AG09309 (cell line): ENCODE measurements at places on chromosomes 7 and 10.

DNA sequence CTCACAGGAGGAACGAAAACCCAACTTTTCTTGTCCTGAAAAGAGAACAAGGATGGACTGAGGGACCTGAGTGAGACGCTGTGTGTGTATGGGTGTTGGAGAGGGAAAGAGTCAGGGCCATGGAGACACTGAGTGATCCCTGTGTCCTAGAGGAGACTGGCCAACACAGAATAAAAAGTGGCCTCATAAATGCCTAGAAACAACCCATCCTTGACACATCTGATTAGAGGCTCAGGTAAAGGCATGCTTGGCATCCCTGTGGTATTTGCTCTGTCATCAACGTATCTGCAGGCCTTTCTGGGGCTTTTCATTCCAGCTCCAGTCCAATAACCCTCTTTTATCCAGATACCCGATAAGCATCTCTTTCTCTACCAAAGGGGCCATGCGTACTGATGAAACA lies 86.3 kb downstream of the FGFR2 start:
- DNase-seq: no peak

- no peak for DNase-seq
Measured at GRCh38 chr10:103894441-103894864, 23.5 kb downstream of the STN1 start.

GRCh38 chr10:110944792-110945396 lies 25.5 kb downstream of the SHOC2 start:
- peak; percentile 29 for DNase-seq

GRCh38 chr10:73113551-73113950 lies 3.3 kb downstream of the NUDT13 start:
- DNase-seq: no peak

DNA sequence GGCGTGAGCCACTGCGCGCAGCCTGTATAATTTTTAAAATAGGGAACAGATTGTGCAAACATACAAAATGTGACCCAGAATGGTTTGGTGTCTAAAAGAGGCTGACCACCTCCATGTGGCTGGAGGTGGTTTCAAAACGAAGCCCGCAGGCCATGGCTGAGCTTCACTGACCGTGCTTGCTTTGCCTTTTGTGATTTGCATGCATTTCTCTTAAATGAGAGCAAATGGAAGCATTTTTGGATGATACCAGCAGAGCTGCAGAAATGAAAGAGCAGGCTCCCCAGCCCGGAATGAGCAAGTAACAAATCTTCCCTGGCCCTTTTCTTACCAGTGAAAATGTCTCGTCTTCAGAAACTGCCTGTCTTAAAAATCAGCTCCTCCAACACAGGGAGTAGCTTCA lies 239.9 kb downstream of the CAMK1D start:
- no peak for DNase-seq

DNA sequence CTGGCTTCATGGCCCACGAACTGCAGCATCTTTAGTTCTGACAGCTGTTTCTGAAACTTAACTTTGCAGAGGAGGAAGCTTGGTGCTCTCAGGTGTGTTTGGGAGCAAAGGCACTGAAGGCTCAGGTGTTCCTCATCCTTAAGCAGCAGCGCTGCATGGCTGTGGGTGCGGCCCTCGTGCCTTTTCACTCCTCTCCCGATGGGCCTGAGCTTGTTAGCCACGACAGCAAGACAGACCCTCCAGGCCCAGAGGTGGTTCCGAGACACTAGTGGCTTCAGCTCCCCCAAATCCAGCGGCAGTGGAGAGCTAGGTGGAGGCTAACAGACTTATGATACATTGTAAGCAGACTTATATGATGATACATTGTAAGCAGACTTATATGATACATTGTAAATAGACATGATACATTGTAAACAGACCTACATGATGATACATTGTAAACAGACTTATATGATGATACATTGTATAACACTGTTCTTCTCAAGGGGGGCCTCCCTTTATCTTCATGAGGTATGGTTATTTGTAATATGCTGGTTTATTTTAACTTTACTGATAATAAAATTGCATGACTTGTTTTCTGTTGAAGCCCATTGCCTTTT lies 14.1 kb downstream of the PFKP start:
- no peak for DNase-seq

DNA sequence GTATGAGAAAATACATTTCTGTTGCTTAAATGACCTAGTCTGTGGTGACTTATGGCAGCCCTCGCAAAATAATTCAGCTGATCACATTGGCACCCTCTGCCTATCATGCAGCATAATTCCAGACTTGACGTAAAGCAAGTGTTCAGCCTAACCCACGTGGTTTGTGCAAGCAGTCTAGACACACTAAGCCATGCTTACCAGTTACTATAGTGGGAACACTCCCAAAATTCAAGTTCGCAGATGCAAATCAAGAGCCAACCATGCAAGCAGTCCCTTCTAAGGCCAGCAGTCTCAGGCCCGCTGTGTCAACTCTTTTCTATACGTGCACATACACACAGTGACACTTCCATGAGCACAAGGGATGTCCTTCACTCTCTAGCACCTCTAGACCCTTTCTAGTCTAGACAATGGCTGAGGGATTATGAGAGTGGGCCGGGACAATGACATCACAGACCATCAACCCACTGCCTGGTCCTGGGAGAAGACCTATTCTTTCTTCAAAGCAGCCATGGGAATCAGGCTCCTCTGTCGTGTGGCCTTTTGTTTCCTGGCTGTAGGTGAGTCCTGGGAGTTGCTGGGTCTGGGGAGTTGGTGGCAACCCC lies 29.0 kb upstream of the PRSS1 start:
- no peak for DNase-seq

GRCh38 chr7:12814107-12814506 lies 126.7 kb downstream of the ARL4A start:
- no peak for DNase-seq

- DNase-seq: no peak
Measured at GRCh38 chr7:55792048-55792447, 70.5 kb downstream of the SEPTIN14 start.

GRCh38 chr10:93079663-93080349 lies 6.1 kb downstream of the CYP26A1 start:
- DNase-seq: no peak

DNA sequence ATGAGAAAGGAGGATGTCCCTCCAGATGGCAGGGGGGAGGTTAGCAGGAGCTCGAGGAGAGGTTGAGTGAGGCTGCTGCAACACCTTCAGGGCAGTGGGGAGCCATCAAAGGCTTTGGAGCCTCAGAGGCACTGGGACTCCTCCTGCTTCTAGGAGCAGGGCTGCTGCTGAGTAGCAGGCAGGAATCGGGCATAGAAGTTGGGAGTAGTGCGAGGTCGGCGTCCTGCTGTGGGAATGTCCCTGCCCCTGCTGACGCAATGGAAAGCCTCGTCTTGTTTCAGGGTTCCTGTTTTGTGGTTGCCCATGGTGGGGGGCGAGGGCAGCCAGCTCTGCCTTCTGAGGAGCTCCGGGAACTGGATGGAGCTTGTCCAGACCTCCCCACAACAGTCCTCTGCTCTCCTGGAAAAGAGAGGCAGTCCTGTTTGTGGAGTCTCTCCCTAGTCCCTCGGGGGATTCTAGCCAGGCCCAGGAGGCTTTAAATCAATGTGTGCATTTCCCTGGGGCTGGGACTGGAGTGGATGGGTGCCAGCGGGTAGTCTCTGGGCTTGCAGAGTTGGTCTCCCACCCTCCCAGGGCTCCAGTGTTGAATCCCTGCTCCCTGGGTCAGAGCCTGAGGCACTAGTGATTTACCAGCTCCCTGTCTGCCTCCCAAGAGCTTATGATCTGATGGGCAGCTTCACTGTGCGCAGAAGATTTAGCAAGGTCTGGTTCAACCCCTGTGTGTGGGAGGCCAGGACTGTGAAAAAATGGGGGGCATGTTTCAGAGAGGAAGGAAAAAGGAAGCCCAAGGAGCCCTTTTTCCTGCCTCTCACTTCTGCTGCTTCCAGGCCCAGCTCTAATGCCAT lies 98.7 kb upstream of the PPIF start:
- DNase-seq: no peak

- no peak for DNase-seq
Measured at GRCh38 chr7:136399385-136399784, 422.2 kb upstream of the MTPN start.

DNA sequence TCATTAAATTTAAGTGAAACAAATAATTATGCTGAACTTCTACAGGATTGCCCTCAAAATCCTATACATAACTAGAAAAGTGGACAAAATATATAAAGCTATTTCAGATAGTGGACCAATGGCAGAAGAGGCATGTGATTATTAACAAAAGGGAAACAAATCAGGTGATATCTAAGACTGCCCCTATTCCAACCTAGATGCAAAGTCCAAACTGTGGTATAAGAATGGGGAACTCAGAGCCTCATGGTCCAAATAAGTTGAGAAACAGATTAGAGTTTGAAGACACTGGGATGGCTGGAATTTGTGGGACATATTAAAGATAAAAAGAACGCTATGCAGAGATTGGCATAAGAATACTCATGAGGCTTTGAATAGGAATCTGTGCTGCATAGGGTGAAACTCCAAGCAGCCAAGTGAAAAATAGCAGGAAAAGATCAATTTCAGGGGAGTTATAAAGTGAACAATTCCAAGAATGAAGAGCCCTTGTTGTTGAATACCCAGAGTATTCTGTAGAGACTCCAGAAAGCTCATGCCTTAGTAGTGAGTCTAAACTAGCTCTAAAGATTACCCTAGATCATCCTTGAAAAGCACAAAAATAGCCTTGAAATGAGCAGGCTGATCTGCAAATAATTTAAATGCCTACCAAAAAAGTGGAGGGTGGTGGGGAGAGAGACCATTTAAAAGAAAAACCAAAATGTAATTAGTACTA lies 152.4 kb downstream of the IMMP2L start:
- peak; percentile 7 for DNase-seq

DNA sequence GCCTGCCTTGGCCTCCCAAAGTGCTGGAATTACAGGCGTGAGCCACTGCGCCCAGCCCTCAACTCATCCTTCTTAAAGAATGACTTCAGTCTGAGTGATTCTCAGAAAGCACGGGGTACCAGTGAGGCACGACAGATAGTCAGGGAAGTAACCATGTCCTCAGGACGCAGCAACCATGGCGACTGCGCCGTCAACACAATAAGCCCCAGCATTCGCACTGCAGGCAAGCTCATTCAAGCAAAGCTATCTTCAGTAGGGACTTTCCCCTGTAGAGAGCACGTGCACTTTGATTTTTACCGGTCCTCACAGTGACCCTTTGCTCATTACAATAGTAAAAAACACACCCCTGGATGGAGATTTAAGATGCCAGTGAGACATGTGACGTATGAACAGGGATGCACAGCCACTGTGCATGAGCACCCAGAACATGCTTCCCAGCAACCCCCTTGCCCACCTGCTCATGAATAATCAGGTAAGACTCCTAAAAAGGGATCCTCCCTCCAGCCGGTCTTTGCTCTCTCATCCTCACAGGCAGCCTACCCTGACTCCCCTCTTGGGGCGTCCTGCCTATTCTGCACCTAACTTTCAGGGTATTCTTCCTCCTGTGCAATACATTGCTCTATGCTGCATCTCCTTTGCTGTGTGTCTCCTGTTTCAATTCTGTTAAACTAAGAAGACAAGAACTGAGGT lies 9.1 kb downstream of the WDR86 start:
- DNase-seq: no peak

DNA sequence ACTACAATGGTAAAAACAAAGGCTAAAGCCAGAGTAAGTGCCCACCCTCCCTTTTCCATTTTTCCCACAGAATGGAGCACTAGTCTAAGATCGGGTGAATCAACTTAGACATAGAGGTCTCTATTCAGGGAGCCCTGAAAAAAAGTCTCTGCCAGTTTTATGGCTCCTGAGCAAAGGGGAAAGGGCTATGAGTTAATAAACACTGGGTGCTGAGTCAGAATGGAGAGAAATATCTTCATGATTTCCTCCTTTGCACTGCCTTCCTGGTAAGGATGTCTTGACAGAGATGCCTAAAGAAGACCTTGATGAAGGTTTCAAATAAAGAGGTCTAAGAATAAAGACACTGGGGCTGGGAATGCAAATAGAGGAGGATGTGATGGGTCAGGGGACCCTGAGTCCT lies 607.4 kb upstream of the MBL2 start:
- DNase-seq: no peak

- DNase-seq: no peak
Measured at GRCh38 chr10:33416209-33416608, 81.7 kb upstream of the NRP1 start.

- no peak for DNase-seq
Measured at GRCh38 chr7:46633200-46633599, 712.1 kb upstream of the IGFBP3 start.

DNA sequence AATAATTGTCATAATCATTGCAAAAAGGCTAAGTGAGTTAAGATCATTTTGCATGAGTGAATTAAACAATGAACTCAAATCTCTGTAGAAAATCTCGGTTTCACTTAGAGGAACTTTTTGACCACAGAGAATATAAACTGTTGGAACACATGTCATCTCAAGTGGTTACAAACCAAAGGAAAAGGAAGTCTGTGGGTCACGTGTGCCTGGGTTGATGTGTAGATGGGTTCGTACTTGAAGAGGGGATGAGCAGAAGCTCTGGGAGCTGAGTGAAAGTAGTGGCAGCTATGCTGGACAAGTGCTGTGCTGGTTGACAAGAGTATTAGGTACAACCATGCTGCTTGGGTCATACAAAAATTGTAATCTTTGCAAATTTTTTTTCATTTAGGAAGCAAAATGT lies 35.0 kb downstream of the GLRX3 start:
- DNase-seq: no peak

DNA sequence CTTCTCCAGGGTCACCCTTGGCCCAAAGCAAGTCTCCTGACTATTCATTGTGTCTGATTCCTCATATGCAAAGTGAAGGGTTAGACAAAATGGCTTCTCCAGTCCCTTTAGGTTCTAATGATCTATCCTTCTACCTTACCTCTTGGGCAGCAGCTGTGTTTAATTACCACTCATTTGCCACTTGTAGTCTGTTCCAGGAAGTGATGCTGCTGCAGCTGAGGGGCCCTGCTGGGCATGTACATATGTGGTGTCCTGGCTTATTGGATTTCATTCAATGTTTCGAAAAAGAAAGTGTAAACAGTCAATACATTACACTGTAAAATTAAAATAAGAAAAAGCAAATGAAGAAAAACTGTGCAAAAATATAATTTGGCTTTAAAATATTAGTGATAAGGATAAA lies 36.6 kb downstream of the SCIN start:
- no peak for DNase-seq

DNA sequence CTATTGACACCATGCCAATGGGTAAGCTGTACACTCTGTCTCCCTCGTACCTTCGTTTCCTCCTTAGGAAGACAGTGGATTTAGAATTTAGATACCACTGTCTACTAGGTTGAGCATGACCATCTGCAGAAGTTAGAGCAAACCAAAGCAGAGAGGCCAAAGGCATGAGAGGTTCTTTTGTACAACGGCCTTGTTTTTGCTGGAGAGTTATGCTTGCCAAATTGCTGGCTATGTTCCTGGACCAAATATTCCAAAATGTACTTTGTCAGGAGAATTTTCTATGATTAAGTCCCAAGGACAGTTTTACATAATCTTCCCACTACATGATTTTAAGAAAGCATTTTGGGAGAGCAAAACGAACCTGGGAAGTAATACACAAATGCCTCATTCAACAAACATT lies 47.9 kb upstream of the PLCE1 start:
- no peak for DNase-seq

GRCh38 chr7:108076156-108076555 lies 54.0 kb downstream of the LAMB4 start:
- DNase-seq: no peak

- DNase-seq: no peak
Measured at GRCh38 chr10:43735907-43736306, 87.2 kb upstream of the ZNF32 start.
